ENCODE measurements at places on chromosomes 6 and 20.

- DNase-seq: no peak
Measured at GRCh38 chr6:125220712-125221111, 67.1 kb downstream of the TPD52L1 start.

DNA sequence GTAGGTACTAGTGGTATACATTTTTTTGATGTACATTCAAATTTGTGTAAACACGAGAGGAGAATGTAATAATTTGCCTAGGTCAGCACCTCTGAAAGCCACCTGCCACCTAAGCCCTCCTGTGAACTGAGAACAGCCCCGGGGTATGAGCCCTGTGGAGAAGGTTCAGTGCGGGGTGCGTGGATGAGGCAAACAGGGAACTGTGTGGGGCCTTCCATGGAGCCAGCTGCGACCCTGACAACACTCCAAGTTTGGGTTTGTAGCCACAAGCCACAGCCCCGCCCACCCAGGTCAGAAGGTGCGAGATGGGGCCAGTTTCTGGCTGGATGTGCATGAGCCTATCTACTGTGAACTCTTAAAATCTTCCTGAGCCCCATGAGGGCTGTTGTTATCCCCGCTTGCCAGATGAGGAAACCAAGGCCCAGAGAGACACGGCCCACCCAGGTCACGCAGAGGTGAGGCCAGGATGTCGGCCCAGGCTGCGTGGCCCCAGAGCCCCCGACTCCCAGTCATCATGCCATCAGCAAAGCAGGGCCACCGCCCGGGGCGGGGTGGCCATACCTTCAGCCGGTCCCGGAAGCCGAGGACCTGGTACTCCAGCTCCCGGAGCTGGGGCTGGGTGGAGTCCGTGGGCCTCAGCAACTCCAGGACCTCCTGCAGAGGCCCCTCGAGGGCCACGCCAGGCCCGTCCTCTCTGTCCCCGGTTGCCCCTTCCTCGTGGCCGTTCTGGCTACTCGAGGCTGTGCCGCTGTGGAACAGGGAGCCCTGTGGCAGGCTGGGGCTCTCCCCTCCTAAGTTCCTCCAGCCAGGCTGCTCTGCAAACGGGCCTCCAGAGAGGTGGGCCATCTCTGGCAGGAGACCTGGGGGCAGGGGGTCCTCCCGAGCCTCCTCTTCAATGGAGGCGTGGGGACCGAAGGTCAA lies 89.6 kb downstream of the RIPOR3 start:
- no peak for DNase-seq

- no peak for DNase-seq
Measured at GRCh38 chr6:144935181-144935580, 650.0 kb downstream of the UTRN start.

DNA sequence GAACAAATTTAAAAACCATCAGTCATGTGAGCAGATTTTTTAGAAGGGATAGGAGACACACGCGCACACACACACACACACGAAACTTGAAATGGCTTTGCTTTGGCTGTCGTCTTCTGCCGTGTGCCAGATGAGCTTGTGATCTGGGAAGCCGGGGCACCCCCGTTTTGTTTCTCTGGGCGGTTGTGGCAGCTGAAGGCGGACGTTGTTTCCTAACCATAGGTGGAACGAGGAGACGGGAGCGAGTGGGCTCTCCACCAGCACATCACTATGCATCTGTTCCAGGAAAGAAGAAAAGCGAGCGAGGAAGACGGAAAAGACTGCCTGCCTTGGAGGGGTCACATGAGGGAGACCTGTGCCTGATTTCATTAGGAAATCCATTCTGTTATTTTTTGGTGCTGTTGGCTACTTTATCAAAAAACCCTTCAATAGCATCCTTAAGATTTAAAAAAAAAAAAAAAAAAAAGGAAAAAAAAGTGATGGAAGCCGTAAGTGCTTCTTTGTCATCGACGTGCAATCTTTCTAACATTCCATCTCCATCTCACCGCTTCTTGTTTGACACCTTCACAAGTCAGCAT lies 142.1 kb downstream of the DTNBP1 start:
- DNase-seq: no peak

DNA sequence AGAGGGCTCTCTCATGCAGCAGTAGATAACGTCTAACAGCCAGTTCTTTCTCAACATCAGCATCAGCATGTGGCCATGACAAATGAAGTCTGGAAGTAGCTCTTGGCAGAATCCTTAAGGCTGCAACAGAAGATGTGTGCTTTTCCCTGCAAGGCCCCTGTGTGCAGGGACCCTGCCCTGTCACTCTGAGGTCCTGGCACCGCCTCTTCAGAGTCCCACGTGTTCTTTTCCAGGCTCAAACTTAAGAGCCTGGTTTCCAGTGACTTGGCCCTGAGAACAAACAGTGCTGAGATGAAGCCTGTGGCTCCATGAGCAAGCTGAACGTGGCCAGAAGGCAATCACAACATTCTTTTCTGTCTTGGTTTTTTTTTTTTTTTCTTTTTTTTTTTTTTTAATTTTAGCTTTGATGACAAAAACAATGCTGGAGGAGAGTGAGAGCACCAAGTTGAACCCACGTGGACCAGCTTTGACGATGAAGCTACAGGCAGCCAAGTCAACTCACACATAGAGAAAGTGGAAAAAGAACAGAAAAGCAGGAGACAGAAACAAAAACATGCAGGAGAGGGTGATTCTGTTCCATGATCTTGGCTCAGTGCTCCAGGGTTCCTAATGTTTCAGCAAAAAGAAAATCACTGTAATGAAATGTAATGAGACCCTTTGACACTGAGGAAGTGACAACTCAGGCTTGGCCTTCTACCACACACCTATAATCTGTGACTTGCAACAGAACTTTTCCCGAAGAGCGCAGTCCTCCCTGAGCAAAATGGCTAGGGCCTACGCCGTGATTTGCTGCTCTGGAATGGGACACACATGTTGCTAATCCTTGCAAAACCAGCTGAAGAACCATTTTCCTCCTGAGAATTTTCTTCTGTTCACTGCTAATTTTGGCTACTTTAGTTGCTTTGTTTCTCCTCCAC lies 86.1 kb downstream of the FOXC1 start:
- DNase-seq: peak; percentile 53
